Activated CD8-positive, alpha-beta memory T cell treated with anti-CD3 and anti-CD28 coated beads for 24 hours (primary cell): ENCODE measurements at places on chromosomes 7 and 10.

DNA sequence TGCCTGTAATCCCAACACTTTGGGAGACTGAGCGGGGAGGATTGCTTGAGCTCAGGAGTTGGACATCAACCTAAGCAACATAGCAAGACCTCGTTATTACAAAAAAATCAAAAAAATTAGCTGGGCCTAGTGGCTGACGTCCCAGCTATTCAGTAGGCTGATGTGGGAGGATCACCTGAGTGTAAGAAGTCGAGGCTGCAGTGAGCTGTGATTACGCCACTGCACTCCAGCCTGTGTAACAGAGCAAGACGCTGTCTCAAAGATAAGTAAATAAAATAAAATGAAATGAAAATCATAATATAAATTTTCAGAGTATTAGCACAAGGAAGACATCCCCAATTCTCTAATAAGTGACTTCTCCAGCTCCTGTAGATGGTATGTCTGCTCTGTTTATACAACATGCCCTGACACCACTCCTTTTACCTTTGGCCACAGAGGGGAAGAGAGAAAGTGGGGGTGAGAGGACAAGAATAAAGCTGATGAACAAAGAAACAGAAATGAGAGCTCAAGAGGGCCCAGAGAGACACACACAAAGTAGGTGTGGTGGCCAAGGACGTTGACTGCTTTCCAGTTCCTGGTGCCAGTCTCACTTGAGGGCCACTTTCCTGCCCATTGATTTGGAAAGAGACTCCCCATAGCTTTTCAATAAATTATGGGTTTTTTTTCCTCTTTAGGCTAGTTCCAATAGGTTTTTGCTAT, 62.9 kb downstream of the PTTG1IP2 start:
- DNase-seq: no peak

- DNase-seq: no peak
These were observed 12.0 kb upstream of the KLHL7 start for GRCh38 chr7:23093546-23093945.

- DNase-seq: no peak
These were observed 13.9 kb downstream of the PARD3 start for GRCh38 chr10:34801097-34801733.

GRCh38 chr10:18610517-18610916, 40.9 kb downstream of the NSUN6 start:
- DNase-seq: no peak

GRCh38 chr7:150875791-150876190, 23.5 kb downstream of the AOC1 start:
- DNase-seq: no peak

DNA sequence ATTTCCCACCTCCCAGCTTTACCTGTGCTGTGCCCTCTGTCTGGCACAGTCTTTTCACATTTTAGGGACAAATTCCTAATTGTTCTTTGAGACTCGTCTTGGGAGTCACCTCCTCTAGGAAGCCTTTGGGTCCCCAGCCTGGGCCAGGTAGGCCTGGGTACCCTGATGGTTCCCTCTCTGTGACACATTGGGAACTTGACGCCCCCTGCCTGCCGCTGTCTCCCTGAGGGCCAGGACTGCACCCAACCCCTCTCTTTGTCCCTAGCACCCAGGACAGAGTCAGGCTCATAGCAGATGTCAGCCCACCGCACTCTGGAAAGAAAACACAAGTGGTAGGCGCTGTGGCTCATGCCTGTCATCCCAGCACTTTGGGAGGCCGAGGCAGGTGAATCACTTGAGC, 71.4 kb downstream of the GTF2IRD1 start:
- no peak for DNase-seq

- DNase-seq: peak; percentile 66
These were observed 18.5 kb upstream of the ACBD5 start for GRCh38 chr10:27258838-27259812.

DNA sequence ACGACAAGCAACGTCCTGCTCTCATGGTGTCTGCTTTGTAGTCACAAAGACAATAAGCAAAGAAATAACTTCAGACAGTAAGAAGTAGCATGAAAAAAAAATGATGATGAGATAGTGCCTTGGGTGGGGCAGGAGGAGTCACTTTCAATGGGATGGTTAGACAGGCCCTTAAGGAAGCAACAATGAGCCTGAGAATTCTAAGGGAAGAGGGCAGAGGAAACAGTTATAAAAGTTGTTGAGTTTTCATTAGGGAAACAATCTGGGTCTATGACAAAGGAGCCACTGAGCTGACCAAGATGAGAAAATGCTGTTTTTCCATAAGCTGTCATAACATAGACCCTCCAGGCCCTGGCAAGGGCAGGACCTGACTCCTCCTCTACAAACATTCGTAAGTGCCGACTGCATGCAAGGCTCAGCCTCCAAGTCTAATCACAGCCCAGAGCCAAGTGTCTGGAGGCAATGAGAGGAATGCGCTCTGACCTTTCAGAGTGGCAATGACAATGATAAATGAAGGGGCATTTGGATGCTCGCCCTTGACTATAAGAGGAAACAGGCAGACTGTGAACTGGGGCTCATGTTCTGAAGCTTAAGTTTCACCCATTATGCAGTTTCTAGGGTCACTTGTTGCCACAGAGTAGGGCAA, 43.7 kb downstream of the PPP1R3C start:
- no peak for DNase-seq
